Mammary epithelial cell (primary cell): ENCODE measurements at places on chromosomes 11 and 22. TPM values are rescaled to one million over a fixed set of nuclear protein-coding genes. Genes with fewer than 3 reads are reported as not detected.

DNA sequence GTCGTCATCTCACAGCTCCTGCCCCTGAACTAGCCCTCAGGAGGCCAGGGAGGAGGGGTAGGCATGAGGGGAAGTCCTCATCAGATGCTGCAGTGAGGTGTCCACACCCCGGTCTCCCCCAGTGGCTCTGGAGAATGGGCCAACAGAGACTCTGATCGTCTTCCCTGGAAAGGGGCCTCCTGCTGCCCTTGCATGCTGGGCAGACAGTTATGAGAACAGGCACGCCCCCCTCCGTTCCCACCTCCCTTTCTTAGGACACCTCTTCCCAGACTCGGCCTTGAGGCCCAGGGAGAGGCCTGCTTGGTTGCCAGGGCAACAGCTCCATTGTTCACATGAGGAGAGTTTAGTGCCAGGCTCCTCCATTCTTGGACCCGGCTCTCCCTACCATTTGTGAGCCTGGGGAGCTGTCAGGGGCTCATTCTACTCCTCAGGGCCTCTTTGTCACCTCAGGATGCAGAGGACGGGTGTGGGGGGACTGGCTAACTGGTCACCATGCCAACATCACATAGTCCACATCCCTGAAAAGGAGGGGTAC lies 157.7 kb downstream of the TTC17 start:
- no peak for DNase-seq

GRCh38 chr11:61602775-61603569 lies 22.1 kb upstream of the SYT7 start:
- peak; percentile 98 for DNase-seq

DNA sequence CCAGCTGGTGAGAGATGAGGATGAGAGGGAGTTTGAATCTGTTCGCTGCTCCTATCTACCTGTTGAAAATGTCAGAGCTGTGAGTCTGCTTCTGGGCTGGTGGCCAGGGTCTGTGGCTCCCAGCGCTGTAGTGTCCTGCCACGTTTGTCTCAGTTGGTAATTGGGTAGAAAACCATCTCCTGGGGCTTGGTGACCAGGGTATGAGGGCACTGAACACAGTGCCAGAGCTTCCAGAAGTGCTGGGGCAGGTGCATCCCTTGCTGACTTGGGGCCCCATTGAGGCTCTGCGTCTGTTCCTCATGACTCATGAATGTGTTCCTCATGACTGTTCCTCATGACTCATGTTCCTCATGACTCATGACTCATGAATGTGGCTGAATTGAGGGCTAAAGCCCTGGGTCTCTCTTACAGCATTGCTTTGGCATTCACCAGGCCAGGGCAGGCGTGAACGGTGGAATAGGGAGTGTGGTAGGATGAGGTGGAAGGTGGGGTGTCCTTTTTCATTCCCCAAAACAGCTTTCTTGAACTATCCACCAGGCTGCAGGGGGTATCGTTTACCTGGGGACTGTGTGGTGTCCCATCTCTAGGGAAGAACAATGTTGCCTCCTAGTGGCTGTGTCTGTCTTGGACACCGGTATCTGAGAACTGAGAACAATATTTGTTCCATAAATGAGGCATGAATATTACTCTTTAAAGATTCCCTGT lies 139.5 kb downstream of the COMMD9 start:
- peak; percentile 100 for DNase-seq

DNA sequence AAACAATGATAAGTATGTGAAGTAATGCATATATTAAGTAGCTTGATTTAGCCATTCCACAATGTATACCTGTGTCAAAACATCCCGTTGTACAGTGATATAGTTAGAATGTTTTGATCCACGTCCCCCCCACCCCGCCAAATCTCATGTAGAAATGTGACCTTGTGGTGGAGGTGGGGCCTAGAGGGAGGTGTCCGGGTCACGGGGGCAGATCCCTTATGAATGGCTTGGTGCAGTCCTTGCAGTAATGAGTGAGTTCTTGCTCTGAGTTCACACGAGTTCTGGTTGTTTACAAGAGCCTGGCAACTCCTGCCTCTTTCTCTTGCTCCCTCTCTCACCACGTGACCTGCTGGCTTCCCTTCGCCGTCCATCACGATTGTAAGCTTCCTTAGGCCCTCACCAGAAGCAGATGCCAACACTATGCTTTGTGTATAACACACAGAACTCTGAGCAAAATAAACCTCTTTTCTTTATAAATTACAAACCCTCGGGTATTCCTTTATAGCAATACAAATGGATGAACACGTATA lies 41.6 kb downstream of the FANCF start:
- DNase-seq = no peak

GRCh38 chr22:42202669-42203068 lies 67.8 kb downstream of the TCF20 start:
- no peak for DNase-seq

DNA sequence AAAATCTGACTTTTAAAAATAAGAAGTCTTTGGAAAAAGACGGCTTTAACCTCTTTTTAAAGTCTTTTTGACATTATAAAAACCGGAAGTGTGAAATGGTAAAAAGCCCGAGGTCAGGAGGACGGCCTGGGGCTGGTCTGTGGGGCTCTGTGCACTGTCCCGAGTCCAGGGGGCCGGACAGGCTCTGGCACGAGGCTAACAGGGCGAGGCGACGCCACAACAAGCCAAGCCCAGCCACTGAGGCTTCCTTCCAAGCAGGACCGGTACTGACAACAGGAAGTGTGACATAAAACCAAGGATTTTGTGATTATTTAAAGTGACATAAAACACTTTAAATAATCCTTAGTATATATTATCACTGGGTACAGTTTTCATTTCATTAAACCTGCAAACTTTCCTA lies 39.2 kb downstream of the BRD1 start:
- no peak for DNase-seq

DNA sequence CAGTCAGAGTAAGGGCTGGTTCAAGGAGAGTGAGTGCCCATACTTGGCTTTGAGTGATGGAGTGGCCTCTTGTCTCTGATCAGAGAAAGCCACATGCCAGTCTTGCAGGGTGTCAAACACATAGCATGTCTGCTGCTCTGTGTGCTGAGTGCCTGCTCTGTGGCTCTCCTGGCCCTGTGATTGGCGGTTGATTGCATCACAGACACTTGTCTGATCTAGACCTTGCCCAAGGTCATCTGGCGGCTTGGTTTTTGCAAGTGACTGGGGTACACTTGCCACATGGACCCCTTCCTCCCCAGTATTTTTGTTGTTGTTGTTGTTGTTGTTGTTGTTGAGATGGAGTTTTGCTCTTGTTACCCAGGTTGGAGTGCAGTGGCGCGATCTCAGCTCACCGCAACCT lies 10.3 kb downstream of the OSBP2 start:
- DNase-seq = no peak

DNA sequence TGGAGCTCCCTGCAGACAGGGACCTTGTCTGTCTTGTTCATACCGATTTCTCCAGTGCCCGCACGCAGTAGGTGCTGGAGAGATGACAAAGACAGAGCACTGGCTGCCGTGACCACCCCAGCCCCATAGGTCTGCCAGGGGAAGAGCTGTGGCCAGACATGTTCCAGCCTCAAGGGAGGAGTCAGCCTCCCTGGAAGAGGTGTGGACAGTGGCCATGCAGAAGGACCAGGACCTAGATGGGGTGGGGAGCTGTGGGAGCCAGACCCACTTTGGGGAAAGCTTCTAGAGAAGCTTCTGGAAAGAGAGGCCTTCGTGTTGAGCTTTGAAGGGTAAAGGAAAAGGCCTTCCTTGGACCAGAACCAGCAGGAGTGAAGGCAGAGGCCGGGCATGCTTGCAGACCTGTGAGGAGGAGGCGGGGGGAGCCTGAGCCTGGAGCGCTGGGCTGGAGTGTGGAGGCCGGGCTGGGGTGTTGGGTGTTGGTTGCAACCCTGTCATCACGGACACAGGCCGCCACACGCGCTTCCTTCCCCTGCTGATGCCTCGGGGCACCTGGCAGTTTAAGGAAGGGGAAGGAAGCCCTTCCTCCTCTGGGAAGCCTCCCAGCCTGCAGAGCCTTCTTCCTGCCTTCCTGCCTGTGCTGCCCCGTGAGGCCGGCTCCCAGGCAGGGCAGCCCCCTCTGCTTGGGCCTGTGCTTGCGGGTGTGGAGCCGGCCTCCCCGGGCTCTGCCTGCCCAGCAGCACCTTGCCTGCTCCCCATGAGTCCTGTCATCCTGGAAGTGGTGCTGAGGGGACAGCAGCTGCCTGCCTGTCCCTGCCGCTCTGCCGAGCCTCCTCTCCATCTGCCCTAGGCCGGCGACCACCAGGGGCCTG lies 12.3 kb downstream of the RELT start:
- no peak for DNase-seq

- DNase-seq = no peak
Measured at GRCh38 chr11:116777056-116777455, 4.3 kb upstream of the BUD13 start.

The HORMAD2 gene
- not detected for polyA plus RNA-seq

The ROBO4 gene
- polyA plus RNA-seq = 4.9 TPM

The CDC42EP1 gene
- 12.7 TPM for polyA plus RNA-seq

The TREH gene
- polyA plus RNA-seq = not detected

The OR52A1 gene
- not detected for polyA plus RNA-seq

The SLC17A6 gene
- not detected for polyA plus RNA-seq

The OR5D18 gene
- polyA plus RNA-seq = not detected

The PAMR1 gene
- 4.2 TPM for polyA plus RNA-seq
